CMK (cell line): ENCODE measurements at places on chromosomes 2 and 18.

GRCh38 chr2:164485541-164485940, 135.7 kb downstream of the GRB14 start:
- DNase-seq, result no peak

DNA sequence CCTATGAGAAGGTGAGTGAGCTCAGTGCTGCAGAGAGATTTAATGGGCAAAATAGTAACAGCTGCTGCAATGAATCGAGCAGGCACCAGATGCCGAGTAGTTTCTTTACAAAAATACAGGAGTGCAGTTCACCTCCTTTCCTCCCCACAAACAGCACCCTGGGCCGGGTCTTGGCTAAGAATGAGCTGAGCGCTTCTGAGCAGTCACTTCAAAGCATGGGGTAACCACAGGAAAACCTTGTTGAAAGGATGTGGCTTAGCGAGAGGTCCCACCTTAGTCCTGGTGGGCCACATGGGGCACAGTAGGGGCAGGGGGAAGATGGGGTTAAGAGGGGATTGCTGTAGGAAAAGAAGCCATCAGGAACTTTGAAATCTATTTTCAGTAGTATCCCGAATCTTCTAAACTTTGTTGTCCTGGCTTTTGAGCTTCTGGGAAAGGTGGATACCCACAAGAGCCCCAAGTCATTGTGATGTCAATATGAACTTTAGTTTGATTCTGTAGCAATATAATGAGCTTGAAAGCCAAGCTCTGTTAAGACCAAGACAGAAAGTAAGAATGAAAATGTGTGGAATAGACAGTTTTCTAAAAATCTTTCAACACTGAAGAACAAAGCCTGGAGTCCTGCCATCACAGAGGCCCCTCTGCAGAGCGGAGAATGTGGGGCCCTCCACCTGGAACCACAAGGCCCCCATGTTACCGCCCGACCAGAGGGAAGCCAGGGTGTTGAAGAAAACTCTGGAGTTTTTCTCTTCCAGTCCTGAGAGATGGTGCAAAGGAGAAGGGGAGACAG, 101.0 kb upstream of the ZNF236 start:
- DNase-seq, result no peak

DNA sequence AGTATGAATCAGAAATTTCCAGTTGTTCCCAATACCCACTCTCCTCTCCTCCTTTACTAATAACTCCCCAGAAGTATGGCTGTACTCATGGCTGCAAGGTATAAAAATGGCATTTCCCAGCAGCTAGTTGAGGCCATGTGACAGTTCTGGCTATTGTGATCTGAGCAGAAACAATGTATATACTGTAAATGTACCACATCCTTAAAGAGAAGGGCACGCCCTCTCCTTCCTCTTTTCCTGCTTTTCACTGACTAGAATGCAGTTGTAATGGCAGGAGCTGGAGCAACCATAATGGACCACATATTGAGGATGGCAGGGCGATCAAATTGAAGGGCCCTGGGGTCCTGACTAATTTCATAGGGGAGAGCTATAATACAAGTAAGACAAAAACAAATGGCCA, 211.2 kb downstream of the TNS1 start:
- no peak for DNase-seq

GRCh38 chr2:8402222-8402621, 279.6 kb upstream of the ID2 start:
- no peak for DNase-seq

- no peak for DNase-seq
Measured at GRCh38 chr2:96952016-96952750, 34.2 kb downstream of the FAM178B start.

- DNase-seq, result no peak
Measured at GRCh38 chr2:189137519-189137918, 42.0 kb downstream of the COL5A2 start.

- DNase-seq, result no peak
Measured at GRCh38 chr18:21298351-21298750, 56.3 kb downstream of the GREB1L start.

GRCh38 chr2:201961401-201961800, 72.3 kb upstream of the FZD7 start:
- no peak for DNase-seq

GRCh38 chr2:96773922-96774321, 13.2 kb downstream of the CNNM4 start:
- DNase-seq, result no peak
